ENCODE measurements at places on chromosomes 4 and X.
A peak's percentile ranks its signal among the peaks of the same experiment; 100 is the strongest.

GRCh38 chr4:156961196-156962057 is 10.2 kb downstream of the PDGFC start:
- no peak for DNase-seq

GRCh38 chr4:184283659-184284335 is 66.1 kb upstream of the ENPP6 start:
- DNase-seq = no peak

- peak; percentile 13 for DNase-seq
These were observed 1104.2 kb upstream of the IGFBP7 start for GRCh38 chr4:58214376-58214775.

- no peak for DNase-seq
These were observed 18.4 kb downstream of the MAGEB17 start for GRCh38 chrX:16185725-16186136.

- DNase-seq = no peak
These were observed 3.1 kb downstream of the SMS start for GRCh38 chrX:21943460-21944135.

GRCh38 chrX:155216940-155217440 is 730 bp downstream of the VBP1 start:
- DNase-seq = no peak

GRCh38 chr4:22071749-22072148 is 123.2 kb upstream of the KCNIP4 start:
- no peak for DNase-seq

DNA sequence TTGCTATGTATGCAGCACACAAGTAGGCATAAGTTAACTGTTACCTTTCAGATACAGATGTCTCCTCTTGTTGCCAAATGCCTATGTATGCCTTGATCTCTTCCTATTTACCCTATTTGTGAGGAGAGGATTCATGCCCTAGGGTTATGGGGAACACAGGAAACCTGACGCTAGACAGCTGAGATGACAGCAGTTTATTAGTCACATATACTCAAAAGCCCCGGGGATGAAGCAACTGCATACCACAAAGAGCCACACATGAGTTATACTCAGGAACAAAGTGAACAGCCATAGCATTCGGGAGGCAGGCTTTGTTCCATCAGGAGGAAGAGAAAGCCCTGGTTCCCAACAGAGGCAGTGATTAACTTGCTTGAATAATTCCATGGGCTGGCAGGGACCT is 1011.7 kb upstream of the PCDH7 start:
- DNase-seq = no peak

GRCh38 chrX:30065226-30065625 is 150.1 kb upstream of the MAGEB2 start:
- DNase-seq = no peak

DNA sequence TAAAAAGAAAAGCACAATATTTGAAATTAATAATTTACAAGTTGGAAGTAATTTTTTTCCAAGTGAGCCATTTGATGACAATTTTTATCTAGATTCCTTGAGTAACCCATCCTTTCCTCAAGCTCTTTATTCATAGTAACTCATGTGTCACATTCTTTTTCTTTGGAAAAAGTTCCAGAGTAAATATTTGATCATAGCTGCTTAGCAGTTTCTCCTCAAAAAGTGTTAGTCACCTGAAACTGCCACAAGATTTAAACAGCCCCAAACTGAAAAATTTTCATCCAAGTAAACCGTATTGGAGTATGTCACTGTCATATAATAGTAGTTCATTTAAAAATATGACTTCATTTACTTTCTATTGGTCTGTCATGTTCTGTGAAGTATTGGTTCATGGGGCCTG is 94.6 kb upstream of the CASK start:
- DNase-seq = no peak

DNA sequence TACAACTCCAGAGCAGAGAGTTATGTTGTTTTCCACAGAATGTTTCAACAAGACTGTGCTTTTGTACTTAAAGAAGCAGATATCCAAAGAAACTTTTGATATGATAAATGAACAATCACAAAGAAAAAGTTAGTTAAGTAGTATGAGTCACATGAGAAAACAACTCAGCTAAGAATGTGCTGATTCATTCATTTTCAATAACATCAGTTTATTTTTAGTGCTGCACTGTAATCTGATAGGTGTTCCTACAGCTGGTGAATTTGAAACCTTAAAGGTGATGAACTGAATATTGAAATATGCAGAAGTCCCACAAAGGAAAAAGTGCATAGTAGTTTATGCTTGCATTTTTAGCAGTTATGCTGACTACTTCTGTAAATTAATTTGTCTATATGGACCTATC is 180.3 kb upstream of the TENM3 start:
- no peak for DNase-seq

DNA sequence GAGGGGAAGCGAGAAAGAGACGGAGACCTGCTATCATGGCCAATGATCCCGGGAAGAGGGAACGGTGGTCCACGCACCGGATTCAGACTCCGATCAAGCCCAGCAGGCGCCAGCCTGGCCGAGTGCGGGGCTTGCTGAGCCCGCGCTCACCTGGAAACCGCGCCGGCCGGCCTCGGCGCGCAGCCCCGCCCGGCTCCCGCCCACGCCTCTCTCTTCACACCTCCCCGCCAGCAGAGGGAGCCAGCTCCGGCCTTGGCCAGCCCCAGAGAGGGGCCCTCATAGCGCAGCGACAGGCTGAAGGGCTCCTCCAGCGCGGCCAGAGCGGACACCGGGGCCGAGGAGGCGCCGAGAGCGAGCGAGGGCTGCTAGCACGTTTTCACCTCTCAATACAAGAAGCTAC is 36.8 kb upstream of the SPANXN2 start:
- no peak for DNase-seq

DNA sequence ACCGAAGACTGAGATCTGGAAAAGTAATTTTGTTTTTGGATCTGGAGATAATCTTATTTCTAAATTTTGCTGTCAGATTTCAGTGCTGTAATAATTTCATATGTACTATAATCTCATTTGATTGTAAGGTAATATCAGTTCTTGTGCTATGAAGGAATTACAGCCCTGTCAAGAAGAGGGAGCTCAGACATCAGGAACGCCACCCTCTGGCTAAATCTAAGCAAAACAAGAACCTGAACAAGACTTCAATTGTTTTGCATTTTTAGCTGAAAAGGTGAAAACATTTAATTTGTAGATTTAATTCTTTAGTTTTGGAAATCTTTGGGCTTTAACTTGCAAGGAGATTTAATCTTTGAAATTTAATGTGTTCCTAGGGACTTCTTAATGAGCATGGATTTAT is 525.4 kb upstream of the HS3ST1 start:
- DNase-seq = no peak

- peak; percentile 75 for DNase-seq
These were observed 73.8 kb upstream of the FREM3 start for GRCh38 chr4:143773998-143774895.

GRCh38 chrX:132855780-132856341 is 102.6 kb downstream of the HS6ST2 start:
- no peak for DNase-seq

- DNase-seq = no peak
These were observed 854.2 kb downstream of the CENPC start for GRCh38 chr4:66691101-66691500.

- no peak for DNase-seq
These were observed 223.0 kb upstream of the EPHA5 start for GRCh38 chr4:65893271-65893670.
